ENCODE measurements at places on chromosomes 7 and 10.

DNA sequence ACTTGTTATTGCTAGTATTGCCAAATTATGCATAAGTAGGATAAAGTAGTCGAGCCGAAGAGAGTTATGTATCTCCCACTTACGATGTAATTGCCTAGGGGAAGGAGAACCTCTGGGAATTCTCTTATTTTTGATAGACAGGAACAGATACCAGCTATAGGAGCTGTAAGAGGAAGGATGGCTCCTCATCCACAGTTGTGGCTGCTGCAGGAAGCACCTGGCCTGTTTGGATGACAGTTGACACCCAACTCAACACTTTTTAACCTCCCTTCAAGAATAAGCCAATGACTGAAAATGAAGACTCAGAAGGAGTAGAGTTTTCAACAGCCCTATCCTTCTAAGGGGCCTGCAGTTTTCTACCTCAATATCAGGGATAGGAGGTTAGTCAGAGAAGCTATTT, 6.3 kb downstream of the DYDC1 start:
- DNase-seq = no peak

DNA sequence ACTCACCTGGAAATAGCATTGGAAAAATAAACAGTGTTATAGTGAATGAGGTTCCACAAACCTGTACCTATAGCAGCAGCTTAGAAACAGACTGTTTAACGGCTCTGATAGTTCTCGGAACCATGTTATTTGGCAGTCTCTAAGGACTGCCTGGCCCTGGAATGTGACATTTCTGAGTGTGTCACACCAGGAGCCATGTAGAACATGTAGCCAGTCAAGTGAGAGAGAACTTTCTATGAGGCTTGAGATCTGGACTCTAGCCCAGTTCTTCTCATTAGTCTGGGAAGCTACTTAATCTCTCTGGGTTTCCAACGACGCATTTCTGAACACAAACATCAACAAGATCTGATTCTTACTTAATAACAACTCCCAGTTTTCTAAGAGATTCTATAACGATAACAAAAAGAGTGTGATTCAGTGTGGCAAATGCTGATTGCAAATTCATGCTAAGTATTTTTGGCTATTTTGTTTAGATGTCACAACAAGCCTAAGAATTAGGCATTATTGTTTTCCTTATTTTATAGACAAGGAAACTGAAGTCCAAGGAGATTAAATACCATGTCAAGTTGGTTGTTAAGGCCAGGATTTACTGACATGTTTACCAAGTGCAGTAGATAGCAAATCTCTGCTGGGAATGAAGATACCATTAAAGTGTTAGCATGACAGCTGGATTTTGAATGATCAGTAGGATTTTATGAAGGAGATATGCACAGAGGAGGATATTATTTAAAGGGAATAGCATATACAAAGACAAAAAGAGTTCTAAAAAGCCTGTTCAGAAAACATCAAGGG, 47.2 kb downstream of the APBB1IP start:
- no peak for DNase-seq

DNA sequence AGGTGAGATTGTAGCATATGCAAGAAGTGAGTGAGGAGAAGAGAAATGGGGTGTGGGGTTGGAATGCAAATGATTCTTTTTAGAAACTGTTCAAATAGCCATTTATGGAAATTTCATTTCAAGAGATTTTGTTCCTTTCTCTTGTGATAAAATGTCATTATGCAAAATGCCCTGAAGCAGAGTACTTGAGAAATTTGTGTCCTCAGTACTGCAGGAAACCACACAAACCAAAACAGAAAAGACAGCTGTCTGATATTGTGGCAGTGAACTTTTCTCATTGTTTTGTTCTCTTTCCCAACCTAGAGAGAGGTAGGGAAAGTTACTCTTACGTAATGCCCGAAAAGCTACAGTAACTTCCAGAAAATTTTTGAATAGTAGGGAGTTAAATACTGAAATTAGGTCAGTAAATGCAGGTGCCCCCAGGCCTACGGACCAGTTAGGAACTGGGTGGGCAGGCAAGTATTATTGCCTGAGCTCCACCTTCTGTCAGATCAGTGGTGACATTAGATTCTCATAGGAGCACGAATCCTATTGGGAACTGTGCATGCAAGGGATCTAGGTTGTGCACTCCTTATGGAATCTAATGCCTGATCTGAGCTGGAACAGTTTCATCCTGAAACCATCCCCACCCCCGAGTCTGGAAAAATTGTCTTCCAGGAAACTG, 34.0 kb downstream of the DLD start:
- DNase-seq = no peak

DNA sequence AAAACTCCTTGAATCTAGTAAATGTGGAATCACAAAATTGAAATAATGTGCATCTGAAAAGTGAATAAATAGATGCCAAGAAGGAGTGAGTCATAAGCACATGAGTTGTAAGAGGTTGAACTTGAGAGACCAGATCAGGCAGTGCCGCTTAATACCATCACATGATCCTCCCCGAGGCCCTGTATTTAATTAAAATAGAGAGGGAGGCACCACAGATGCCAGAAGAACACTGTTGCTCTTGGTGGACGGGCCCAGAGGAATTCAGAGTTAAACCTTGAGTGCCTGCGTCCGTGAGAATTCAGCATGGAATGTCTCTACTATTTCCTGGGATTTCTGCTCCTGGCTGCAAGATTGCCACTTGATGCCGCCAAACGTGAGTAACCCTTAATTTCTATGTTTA, at the start of gene GPNMB:
Gene GPNMB, plus strand, starts transcription at position 221 of the 400 bp plus-strand sequence. Its CDS starts 83 bp downstream, at position 304.
- no peak for DNase-seq

GRCh38 chr10:95407546-95407945, 116.7 kb upstream of the PDLIM1 start:
- no peak for DNase-seq

- DNase-seq = peak; percentile 54
Measured at GRCh38 chr7:74094224-74095101, 10.9 kb downstream of the LIMK1 start.

- no peak for DNase-seq
Measured at GRCh38 chr10:71805776-71806703, 32.7 kb upstream of the VSIR start.

Data from activated T-cell treated with anti-CD3 and anti-CD28 coated beads for 4 hours (primary cell).